HuH-7 (cell line): ENCODE measurements at places on chromosomes 11 and 22.
A peak's percentile ranks its signal among the peaks of the same experiment; 100 is the strongest.

- no peak for DNase-seq
These were observed 100.4 kb upstream of the PARVA start for GRCh38 chr11:12276831-12277475.

DNA sequence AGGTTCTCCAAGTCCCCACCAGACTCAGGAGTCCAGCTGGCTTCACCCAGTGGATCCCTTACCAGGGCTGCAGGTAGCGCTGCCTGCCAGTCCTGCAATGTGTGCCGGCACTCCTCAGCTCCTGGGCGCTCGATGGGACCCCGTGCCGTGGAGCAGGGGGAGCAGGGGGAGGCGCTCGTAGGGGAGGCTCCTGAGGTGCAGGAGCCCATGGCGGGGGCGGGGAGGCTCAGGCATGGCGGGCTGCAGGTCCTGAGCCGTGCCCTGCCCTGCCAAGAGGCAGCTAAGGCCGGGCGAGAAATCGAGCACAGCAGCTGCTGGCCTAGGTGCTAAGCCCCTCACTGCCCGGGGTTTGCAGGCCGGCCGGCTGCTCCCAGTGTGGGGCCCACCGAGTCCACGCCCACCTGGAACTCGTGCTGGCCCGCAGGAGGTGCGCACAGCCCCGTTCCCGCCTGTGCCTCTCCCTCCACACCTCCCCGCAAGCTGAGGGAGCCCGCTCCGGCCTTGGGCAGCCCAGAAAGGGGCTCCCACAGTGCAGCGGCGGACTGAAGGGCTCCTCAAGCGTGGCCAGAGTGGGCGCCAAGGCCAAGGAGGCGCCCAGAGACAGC lies 792.9 kb upstream of the CCDC179 start:
- DNase-seq: no peak

- DNase-seq: no peak
These were observed 4.5 kb downstream of the KCNQ1OT1 start for GRCh38 chr11:2694995-2695939.

- peak; percentile 14 for DNase-seq
These were observed 53.3 kb upstream of the PTPN5 start for GRCh38 chr11:18844753-18845367.

DNA sequence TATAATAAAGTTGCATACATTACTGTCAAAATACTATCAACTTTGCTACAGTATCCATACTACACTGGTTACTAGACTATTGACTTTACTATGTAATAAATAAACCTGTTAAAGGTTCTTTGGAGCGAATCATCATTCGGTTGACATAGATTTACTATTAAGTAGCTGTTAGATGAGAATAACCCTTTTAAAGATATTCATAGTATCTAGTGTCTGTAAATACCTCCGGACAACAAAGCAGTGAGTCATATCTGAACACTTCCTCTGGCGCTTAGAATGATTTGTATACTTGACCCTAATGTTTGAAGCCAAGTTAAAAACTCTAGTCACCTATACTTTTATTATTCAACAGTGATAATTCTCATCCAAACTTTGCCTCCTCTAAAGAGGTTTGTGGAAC lies 84.7 kb downstream of the MSANTD4 start:
- DNase-seq: no peak

- no peak for DNase-seq
These were observed 135.6 kb downstream of the KIRREL3 start for GRCh38 chr11:126864934-126865333.

DNA sequence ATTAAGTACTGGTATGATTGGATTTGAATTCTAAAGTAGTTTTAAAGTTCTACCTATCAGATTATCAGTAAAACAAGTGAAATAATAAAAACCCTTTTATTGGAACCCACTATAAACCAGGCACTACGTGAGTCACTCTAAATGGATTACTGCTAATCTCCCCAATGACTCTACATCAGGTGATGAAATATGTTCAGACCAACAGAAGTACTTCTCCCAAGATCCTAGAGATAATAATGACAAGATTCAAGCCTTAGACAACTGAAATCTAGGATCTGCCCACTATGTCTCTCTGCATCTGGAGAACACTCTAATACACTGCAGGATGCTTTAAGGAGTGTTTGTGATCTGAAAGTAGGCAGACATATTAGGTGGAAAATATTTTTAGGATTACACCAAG lies 652.1 kb upstream of the CHORDC1 start:
- DNase-seq: no peak

DNA sequence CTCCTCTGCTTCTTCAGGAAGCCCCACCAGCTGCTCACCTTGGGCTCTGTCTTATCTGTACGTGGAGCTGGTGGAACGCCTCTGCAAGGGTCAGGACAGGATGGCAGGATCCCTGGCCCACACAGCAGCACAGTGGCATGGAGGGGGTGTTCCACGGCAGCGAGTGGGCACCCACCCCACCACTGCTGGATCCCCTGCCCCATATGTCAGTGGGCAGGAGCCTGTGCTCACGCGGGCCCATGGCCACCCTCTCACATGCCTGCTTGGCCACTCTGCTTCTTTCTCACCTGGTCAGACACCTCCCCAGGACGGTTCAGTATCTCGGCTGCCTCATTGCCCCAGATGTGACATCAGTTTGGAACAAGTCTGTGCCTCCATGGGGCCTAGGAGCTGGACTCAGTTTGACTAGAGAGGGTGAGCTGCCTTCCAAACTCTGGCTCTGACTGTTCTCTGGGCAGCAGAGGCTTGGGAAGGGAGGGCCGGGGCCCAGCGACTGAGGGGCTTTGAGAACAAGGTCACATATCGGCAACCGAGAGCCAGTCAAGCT lies 98.1 kb upstream of the LMO1 start:
- DNase-seq: no peak

- DNase-seq: no peak
These were observed 33.2 kb upstream of the TCF20 start for GRCh38 chr22:42303396-42304323.

- no peak for DNase-seq
These were observed 137.2 kb upstream of the OPCML start for GRCh38 chr11:133669371-133670053.

DNA sequence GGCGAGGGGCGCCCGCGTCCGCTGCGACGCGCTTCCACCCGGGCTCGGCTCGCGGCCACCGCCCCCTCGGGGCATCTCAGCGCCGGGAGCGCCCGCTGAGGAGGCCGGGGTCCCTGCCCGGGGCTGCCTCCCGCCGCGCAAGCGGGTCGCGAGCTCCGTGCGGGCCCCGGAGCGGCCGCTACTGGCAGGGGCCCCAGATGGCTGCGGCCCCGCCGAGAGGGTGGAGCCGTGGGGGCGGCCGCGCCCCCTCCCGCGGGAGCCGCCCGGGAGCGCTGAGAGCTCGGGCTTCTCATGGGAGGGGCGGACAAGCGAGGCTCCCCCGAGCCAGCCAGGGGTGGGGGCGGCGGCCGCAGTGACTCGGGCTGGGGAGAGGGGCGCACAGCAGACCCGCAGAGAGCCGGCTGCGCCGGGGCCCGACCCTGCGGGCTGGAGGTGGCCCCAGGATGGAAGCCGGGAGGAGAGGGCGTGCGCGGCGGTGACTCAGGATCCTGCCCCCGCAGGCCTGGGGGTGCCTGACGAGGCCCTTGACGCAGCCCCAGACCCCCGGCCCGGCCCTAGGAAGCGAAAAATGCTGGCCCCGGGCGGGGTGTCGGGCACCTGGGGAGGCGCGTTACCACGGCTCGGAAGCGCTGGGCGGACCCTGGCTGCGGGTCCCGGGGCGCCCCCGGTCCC lies 603 bp upstream of the ZFTA start:
- DNase-seq: no peak

GRCh38 chr11:14625586-14626205 lies 17.9 kb upstream of the PDE3B start:
- DNase-seq: no peak

- DNase-seq: no peak
These were observed 7.1 kb upstream of the ENDOD1 start for GRCh38 chr11:95082576-95083001.

GRCh38 chr11:15157606-15158137 lies 42.9 kb downstream of the INSC start:
- no peak for DNase-seq

GRCh38 chr11:116525961-116526495 lies 246.8 kb downstream of the BUD13 start:
- no peak for DNase-seq

GRCh38 chr11:121240650-121241303 lies 51.8 kb upstream of the SC5D start:
- DNase-seq: no peak

DNA sequence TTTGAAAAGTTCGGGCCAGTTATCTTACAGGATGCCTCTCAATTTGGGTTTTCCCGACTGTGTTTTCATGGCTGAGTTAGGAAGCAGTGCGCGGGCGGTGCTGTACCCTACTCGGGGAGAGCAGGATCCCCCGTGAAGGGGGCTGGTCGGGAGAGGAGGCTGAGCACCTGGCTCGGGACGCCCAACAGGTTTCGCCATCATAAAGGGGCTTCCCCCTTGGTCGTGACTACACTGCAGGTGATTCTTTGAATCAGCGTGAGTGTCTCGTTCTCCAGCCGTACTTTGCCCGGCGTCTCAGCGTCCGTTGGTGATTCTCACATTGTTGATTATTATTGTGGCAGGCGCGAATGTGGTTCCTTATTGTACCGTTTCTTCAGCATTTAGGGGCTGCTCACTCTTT lies 46.6 kb downstream of the ST14 start:
- DNase-seq: peak; percentile 8

DNA sequence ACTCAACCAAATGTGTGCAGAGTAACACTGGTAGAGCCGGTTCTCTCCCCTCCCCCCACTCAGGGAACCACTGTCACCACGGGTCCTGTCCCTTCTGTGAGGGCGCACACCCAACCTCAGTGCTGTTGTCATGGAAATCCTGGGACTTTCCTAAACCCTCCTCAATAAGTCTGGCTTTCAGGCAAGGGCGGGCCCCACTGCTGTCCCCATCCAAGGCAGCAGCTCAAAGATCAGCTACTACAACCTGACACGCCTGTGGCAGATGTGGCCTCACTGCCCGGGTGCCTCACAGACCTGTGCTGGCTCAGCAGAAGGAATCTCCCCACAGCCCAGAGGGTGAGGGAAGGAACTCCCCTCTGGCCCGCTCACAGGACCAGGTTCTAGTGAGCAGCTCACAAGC lies 2.2 kb downstream of the PRODH start:
- no peak for DNase-seq

DNA sequence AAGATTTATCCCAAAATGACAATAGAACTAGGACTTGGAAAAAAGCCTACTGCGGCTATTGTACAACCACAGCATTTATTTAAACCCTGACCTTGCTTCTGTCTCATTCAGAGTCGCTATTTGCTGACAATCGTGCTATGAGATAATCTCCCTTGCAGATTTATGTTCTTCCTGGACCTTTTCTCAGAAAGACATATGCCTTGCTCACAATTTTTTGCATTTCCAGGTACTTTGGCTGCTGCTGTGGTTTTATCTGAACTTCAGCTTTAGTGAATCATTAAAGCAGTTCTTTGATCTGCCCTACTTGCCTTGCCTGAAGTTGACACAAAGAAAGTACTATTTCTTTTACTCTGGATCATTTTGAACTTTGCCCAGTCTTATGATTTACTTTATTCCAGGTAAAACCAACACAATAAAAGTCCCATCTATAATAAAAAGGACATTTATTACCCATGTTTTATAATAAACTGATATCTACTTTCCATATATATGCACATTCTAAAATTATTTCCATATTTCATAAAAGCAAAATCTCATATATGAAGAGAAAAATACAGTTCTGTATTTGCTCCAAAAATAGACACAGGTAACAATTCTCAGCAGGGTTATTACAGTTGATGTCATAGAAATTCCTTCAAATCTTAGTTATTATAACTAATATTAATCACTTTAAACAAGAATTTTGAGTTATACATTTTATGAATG lies 63.4 kb upstream of the CARD18 start:
- peak; percentile 15 for DNase-seq

DNA sequence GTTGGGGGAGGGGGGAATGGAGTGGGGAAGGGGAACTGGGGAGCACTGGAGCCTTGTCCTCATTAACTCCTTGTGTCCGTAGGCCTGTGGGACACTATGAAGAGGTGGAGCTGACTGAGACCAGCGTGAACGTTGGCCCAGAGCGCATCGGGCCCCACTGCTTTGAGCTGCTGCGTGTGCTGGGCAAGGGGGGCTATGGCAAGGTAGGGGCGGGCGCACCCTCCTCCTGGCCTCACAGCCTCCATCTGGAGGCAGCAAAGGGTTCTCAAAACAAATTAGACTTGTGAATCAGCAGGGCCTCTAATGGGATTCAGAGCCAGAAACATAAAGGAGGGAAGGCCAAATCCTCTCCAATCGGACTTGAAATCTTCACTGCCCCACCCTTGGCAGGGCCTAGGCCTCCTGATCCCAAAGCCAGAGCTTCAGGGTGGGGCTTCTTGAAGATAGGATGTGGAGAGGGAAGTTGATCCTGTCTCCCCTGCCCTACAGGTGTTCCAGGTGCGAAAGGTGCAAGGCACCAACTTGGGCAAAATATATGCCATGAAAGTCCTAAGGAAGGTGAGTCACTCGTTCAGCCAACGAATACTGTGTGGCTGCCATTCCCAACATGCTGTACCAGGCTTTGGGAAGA lies 859 bp downstream of the RPS6KB2 start:
- DNase-seq: no peak

GRCh38 chr11:72594493-72595291 lies 79.5 kb downstream of the PDE2A start:
- DNase-seq: no peak

GRCh38 chr11:76267556-76267955 lies 61.3 kb upstream of the WNT11 start:
- DNase-seq: no peak

DNA sequence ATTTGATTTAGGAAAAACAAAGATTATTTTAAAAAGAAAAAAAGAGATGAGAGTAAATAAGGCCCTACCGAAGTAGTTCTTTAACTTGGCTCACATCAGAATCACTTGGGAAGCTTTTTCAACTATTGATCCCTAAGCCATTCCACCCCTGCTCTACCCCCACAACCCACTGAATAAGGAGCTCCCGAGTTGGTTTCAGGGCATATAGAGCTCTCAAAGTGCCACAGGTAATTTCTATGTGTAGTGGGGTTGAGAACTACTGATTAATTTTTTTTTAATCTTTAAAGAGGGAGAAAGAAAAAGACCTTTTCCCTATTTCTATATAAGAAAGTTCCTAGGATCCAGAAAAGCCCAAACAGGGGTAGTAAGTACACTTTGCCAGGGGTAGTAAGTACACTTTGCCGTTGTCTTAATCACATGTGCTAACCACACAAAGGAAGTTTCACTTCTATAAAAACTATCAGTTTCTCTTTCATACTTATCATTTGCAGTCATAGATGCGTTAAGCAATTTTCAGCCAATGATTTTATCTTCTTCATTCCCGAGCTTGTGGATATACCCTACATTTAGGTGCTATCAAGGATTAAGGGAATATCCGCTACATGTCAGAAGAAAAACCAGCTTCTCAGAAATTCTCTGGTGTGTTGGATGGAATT lies 108.4 kb upstream of the ZC3H12C start:
- no peak for DNase-seq

- DNase-seq: no peak
These were observed 6.1 kb downstream of the PI4KA start for GRCh38 chr22:20852503-20852902.

GRCh38 chr11:6410695-6411430 lies 8.0 kb downstream of the APBB1 start:
- no peak for DNase-seq

GRCh38 chr22:21020802-21021429 lies 6.0 kb downstream of the P2RX6 start:
- DNase-seq: peak; percentile 91
